ENCODE measurements at places on chromosomes 1 and 21. TPM values are rescaled to one million over a fixed set of nuclear protein-coding genes. Genes with fewer than 3 reads are reported as not detected.

GRCh38 chr1:13543451-13544220, 29.8 kb upstream of the LRRC38 start:
- no peaks in the 10 kb centered on the region for H3K4me1 ChIP-seq
- no peaks in the 10 kb centered on the region for H3K27me3 ChIP-seq
- H3K27ac ChIP-seq = no peak overlapping the region
- no peaks in the 10 kb centered on the region for H3K36me3 ChIP-seq

GRCh38 chr1:90319918-90320317, 325.0 kb downstream of the ZNF326 start:
- no peak for DNase-seq
- no peak overlapping the region for H3K27ac ChIP-seq
- no peak overlapping the region for H3K4me3 ChIP-seq
- peaks cover 3% of the 10 kb centered on the region for H3K27me3 ChIP-seq

DNA sequence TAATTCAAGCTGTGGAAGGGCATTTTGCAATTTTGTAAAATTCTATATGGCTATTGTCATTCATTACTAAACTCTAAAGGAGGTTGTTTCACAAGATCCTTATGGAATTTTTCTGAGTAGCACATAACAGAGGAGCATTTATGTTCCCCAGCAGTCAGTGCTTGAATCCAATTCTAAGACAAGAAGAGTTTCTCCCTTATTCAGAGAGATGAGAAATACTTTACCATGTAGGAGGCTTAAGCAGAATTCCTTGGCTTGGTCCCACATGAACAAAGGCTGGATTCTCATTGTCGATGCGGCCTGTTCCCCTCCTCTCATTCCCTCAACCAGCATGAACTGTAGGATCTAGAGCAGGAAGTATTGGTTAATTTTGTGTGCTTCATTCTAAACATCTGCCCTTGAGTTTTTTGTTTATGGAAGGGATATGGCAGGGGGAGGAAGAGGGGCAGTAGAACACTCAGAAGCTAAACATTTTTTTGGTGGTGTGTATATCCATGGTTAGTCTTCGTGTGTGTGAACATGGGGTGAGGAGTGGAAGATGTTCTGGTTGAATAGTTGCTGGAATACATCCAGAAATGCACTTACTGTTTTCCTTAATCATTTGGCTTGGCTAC, 74.3 kb downstream of the LAMC1 start:
- peaks cover 8% of the 10 kb centered on the region for H3K27me3 ChIP-seq
- no peaks in the 10 kb centered on the region for H3K36me3 ChIP-seq
- DNase-seq = no peak
- no peaks in the 10 kb centered on the region for H3K4me1 ChIP-seq
- no peak overlapping the region for H3K4me3 ChIP-seq

- H3K4me3 ChIP-seq = no peak overlapping the region
- no peak overlapping the region for H3K27ac ChIP-seq
- DNase-seq = no peak
Observed at GRCh38 chr1:173084292-173084691, 33.6 kb upstream of the TNFSF18 start.

Gene ZYG11A
- not detected for polyA plus RNA-seq

Gene ZRANB2
- polyA plus RNA-seq = 53.8 TPM

Measured in immature natural killer cell (primary cell).